ENCODE measurements at places on chromosomes 1 and 21. TPM values are rescaled to one million over a fixed set of nuclear protein-coding genes. Genes with fewer than 3 reads are reported as not detected.

- H3K4me1 ChIP-seq: peaks cover 8% of the 10 kb centered on the region
- no peak overlapping the region for H3K4me3 ChIP-seq
- no peaks in the 10 kb centered on the region for H3K36me3 ChIP-seq
Observed at GRCh38 chr1:231138236-231138635, 23.6 kb upstream of the TRIM67 start.

DNA sequence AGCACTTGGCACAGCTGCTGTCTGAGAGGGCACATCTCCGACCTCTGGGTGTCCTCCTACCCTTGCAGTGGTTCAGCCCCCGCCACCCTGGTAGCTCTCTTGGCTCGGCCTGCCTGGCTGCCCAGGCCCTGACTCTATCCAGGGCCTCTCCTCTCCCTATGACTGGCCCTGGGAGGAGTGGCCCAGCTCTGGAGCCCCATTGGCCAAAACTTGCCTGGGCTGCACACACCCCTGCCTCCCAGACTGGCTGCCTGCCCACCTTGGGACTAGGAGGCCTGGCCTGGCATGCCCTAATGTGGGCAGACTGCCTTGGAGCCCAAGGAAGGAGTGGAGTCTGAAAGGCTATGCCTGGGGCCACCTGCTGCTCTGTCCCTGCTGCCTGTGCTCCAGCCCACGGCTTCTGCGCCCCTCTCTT is 33.6 kb downstream of the ACOT11 start:
- peak; percentile 79 for DNase-seq
- H3K36me3 ChIP-seq: no peaks in the 10 kb centered on the region
- peaks cover 4% of the 10 kb centered on the region for H3K4me1 ChIP-seq
- no peaks in the 10 kb centered on the region for H3K27me3 ChIP-seq

DNA sequence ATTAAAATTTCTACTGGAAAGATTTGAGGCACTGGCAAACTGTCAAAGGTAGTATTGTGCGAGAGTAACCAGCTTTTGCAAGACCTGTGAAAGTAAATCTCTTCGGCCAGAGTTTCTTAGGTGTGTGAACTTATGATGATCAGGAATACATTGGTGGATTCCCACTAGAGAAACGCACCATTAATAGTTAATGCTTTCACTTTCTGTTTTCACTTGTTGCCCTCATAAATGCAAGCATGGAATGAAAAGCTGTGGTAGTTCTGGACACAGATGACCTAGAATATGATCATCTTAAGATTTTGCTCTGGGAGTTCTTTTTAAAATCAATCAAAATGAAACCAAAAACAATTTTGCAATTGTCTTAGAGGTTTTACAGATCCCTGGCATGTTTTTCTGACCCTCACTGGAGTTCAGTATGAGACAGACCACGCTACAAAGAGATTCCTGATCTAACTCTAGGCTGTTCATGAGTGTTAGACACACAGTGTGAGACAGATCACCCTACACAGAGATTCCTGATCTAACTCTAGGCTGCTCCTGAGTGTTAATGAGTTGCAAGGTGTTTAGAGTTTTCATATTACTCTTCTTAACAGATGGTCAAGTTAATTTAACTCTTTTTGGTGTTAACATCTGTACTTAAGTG is 98.8 kb downstream of the SDCCAG8 start:
- H3K27ac ChIP-seq: no peak overlapping the region
- peaks cover 8% of the 10 kb centered on the region for H3K36me3 ChIP-seq
- H3K27me3 ChIP-seq: no peaks in the 10 kb centered on the region
- H3K4me3 ChIP-seq: no peak overlapping the region
- H3K4me1 ChIP-seq: no peaks in the 10 kb centered on the region

- peak; percentile 81 for DNase-seq
- peak overlapping the region; percentile 89 for H3K27ac ChIP-seq
- H3K27me3 ChIP-seq: no peaks in the 10 kb centered on the region
- peaks cover 7% of the 10 kb centered on the region for H3K4me1 ChIP-seq
- H3K36me3 ChIP-seq: no peaks in the 10 kb centered on the region
Observed at GRCh38 chr1:58815069-58815685, 31.3 kb upstream of the JUN start.

The SLC16A4 gene
- total RNA-seq: 6.8 TPM

The OR2M3 gene
- total RNA-seq: not detected

The GPR61 gene
- not detected for total RNA-seq

The GJB4 gene
- 0.12 TPM for total RNA-seq

The VSIG8 gene
- 0.46 TPM for total RNA-seq
